ENCODE measurements at places on chromosomes 7 and 10.
A peak's percentile ranks its signal among the peaks of the same experiment; 100 is the strongest.

- DNase-seq = peak; percentile 94
Measured at GRCh38 chr7:150378853-150379440, at the start of gene ZNF775. Gene ZNF775 (plus strand): TSS chr7:150379330. CDS start chr7:150388471, 9,141 bp downstream.

DNA sequence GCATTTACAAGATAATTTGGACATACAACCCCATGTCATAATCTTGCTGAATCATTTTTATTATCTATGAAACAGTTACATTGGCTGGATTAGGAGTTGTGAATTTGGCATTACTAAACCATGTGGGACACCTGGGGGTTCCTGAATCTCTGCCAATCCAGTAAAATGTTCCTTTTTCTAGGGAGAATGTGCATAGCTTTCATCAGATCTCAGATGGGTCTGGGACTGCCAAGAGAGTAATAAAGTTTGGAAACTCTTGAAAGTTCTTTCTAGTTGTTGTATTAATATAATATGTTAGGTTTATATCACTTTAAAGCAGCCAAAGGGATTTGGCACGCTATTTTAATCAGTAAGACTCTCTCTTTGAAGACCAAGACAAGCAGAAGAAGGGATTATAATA, 62.7 kb downstream of the SEMA3E start:
- DNase-seq = no peak

DNA sequence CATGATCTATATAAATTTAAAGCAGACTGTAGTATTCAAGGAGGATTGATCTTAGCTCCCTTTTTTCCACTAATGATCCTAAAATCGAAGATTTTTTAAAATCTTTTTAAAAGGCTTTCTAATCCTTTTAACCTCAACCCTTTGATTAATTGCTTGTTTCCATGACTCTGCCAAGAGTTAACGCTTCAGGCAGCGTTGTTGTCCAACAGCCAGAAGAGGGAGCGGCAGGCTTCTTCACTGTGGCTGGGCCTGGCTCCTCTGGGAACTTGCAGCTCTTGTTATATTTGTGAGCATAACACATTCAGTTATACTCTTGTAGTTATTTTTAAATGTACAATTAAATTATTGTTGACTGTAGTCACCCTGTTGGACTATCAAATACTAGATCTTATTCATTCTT, 26.3 kb downstream of the CRCP start:
- DNase-seq = no peak

GRCh38 chr10:44935201-44935965, 24.2 kb upstream of the RASSF4 start:
- peak; percentile 28 for DNase-seq

- no peak for DNase-seq
Measured at GRCh38 chr7:121397822-121398221, 1.7 kb upstream of the FAM3C start.

- no peak for DNase-seq
Measured at GRCh38 chr10:67049988-67050387, 124.2 kb downstream of the LRRTM3 start.

- no peak for DNase-seq
Measured at GRCh38 chr7:42198974-42199668, 37.9 kb downstream of the GLI3 start.

- peak; percentile 65 for DNase-seq
Measured at GRCh38 chr7:92834507-92835260, 1.7 kb downstream of the CDK6 start.

GRCh38 chr10:56823849-56824248, 462.8 kb upstream of the ZWINT start:
- no peak for DNase-seq

- peak; percentile 13 for DNase-seq
Measured at GRCh38 chr10:1522237-1522636, 215.1 kb downstream of the ADARB2 start.

DNA sequence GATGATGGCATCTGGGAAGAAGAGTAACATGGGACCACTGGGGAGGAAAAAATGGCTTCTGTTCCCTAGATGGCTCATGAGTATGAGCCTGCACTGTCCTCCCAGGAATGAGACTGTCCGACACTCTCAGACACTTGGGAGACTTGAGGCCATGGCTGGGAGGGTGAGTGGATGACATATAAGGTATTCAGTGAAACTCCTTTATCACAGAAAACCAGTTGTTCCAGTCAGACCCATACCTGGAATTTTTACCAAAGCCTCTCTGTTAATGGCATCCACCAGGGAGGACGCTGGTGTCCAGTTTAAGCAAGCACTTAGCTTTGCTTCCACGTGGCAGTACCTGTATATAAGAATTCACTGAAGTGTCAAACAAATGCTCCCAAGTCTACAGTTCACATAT, 116.7 kb upstream of the C10orf90 start:
- DNase-seq = no peak

GRCh38 chr10:116185199-116185867, 87.7 kb downstream of the GFRA1 start:
- no peak for DNase-seq

DNA sequence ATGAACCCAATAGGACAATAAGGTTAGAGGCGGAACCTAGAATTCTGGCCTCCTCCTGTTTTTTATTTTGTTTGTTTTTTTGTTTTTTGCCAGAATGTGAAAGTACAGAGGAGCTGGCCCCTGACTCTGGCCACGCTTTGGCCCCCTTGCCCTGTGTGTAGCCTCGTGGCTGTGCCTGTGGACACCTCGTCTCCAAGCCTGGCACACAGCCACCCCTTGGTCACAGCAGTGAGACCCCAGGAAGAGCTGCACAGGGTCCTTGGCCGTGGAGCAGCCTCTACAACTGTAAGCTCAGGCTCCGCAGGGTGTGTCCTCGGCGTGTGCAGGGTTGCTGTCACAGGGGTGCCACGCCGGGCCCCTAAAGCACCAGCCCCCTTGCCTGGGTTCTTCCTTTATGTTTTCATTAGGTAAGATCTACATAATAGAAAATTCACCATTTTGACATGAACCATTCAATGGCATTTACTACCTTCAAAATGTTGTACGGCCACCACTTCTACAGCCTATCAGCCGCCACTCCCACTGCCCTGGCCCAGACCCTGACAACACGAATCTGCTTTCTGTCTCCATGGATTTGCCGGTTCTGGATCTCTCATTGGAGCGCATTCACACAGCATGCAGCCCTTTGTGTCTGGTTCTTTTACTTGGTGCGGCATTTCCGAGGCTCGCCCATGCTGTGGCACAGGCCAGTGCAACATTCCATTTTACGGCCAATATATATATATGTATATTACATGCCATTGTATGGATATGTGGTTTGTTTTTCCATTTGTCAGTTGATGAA, 51.0 kb downstream of the AMZ1 start:
- DNase-seq = peak; percentile 49

DNA sequence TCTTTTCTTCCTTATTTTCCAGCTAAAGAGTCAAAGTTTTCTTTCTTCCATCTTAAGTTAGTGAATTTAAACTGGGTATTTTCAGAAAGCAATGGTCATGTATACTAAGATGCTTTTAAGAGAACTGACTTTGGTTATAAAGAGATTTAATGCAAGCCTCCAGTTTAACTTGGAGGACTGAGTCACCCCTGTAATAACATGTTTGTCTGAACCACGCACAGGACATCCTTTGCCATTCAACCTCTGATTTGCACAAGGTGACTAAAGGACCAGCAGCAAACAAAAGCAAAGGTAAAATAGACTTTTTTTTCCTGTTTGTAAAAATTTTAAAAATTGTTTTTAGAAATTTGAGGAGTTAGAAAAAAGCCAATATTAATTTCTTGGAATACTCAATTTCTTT, 2.9 kb downstream of the HYAL4 start:
- DNase-seq = no peak

- no peak for DNase-seq
Measured at GRCh38 chr7:124208642-124209041, 175.8 kb upstream of the TMEM229A start.

DNA sequence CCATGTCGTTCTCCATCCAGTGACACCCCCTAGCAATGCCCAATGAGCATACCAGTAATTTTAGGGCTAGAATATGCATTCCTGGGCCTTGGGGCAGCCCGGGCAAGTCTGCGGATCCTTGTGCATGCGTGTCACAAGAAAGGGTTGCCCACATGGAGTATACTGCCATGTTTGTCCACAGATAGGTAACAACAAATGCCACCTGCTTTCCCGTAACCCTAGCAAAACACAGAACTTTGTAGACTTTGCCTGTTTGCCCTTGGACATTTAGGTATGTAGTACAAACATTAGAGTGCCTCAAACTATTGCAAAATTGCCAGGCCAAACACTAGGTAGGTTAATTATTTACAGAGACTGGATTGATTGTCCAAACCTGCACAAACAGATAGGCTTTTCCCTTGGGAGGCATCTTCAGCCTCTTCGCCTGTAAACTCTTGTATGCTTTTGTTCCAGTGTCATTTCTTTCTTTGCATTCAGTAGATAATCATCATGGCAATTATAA, 117.0 kb downstream of the ADCY1 start:
- DNase-seq = no peak

DNA sequence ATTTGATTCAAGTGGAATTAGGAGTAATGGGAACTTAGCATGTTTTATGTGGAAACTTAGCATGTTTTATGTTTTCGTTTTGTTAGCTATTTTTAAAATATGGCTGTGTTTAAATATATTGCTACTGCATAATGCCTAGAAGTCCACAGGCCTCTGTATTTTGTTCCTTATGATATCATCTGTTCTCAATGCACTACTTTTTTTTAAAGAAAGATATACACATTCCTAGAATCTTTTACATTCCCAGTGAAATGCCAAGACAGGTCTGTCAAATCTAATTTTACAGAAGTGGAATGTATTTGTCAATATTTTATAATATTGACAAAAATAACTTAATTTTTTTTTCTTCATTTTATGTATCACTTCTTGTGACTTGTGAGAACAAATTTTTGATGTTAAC, 51.6 kb downstream of the ST7 start:
- DNase-seq = no peak

GRCh38 chr7:46835556-46835955, 746.4 kb downstream of the TNS3 start:
- no peak for DNase-seq

GRCh38 chr10:114839901-114840300, 18.3 kb downstream of the FHIP2A start:
- no peak for DNase-seq

DNA sequence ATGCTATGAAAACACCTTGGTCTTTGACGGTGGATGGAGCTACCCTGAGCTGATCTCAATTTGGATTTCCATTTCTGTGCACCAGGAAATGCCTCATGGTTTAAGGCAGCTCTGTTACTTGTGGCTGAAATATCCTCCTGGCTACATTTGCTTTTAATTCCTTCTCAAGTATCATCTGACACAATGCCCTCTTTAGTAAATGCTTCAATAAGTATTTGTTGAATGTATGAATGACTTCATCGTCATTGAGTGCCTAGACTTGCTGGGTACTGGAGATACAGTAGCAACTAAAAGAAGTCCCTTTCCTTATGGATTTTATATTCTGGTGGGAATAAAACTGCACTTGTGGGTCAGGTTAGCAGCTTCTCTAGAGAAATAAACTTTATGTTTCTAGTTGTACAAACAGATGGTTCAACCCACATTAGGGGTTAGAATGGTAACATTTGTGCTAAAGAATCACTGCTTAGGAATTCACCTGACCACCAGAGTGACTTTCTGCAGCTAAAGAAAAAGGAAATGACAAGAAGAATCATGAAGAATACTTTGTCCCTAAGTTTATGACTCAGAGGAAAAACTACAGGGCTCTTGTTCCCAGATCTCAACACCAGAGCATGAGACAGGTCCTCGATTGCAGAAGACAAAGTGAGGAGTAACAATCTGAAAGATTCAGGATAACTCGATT, 21.8 kb upstream of the SMNDC1 start:
- no peak for DNase-seq

- DNase-seq = no peak
Measured at GRCh38 chr10:60762554-60762953, 15.7 kb upstream of the CDK1 start.

GRCh38 chr10:15352836-15353235, 18.3 kb downstream of the FAM171A1 start:
- no peak for DNase-seq
